Posterior cingulate gyrus (tissue), 11 donors: ENCODE measurements at places on chromosomes 6 and 20.

DNA sequence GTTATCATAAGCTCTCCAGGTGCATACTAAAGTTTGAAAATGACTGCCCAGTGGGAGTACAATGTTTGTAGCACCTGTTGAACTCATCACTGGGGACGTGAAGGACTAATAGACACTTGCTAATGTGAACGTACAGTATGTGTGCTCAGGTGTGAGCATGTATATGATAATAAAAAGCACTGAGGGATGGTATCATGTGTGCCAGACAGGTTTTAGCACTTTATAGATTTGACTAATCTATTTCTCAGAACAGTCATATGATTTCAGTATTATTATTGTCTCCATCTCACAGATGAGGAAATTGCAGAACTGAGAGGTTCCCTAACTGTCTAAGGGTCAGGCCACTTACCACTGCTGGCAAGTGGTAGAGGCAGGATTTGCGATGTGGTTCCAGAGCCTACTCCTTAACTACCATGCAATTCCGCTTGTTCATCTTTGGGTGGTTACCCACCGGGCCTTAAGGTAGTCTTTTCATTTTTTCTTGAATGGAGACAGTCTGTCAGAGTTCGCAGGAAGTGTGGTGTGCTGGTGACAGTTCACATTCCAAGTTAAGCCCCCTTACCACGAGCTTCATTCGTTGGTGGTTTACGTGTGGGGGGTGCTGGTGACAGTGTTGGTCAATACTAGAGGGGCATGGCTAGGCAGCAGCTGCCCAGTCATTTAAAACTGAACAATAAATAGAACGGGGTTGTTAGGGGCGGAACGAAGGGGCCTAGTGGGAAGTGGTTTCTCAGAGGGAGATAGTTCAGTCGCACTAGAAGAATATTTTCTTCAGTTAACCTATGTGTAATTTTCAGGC is 46.8 kb downstream of the RREB1 start:
- DNase-seq = no peak

GRCh38 chr6:73652637-73653570 is 888 bp downstream of the SLC17A5 start:
- DNase-seq = peak; percentile 58

GRCh38 chr6:25280344-25281074 is 1.3 kb downstream of the CARMIL1 start:
- no peak for DNase-seq

GRCh38 chr20:32534661-32535240 is 50.4 kb downstream of the NOL4L start:
- DNase-seq = no peak

- DNase-seq = no peak
These were observed 1.1 kb upstream of the TULP4 start for GRCh38 chr6:158311193-158311592.
